Nasal cavity respiratory epithelium epithelial cell of viscerocranial mucosa (primary cell): ENCODE measurements at places on chromosomes 3 and 15. TPM values are rescaled to one million over a fixed set of nuclear protein-coding genes. Genes with fewer than 3 reads are reported as not detected.

Gene CLDN16
- 1.0 and 3.4 TPM in 2 replicates for total RNA-seq

Gene SERPINI2
- not detected in 2 replicates for total RNA-seq

Gene THRB
- 7.5 and 14.2 TPM in 2 replicates for total RNA-seq

Gene EPHB3
- 11.3 and 38.6 TPM in 2 replicates for total RNA-seq

Gene PRTG
- under 0.01 TPM in 1 of 2 replicates, not detected in the other for total RNA-seq

Gene FILIP1L
- total RNA-seq = 2.7 and 8.5 TPM in 2 replicates
